ENCODE measurements at places on chromosomes 1 and 21.

DNA sequence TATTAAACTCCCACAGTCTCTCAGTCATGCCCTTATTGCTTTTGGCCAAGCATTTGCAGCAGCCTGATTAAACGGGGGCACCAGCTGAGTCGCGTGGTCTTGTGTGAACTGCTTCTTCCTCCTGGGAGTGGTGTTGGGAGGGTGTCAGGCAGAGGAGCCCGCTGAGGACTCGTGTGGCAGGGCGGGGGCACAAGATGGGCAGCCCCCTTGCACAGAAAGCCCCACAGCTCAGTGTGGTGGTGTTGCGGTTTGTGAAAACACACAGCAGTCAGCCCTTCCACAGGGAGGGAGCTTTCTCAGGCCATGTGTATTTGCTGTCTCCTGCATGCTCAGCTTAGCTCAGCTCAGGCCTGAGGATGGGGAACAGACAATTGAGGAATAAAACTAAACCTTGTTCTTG is 22.4 kb downstream of the PEX14 start:
- DNase-seq: no peak

GRCh38 chr1:100178091-100178490 is at the start of gene LRRC39:
Gene LRRC39 (minus strand): TSS chr1:100178256. CDS start chr1:100168516, 9,740 bp downstream.
- DNase-seq: no peak

- no peak for DNase-seq
These were observed 6.6 kb upstream of the MGST3 start for GRCh38 chr1:165624441-165624840.

- no peak for DNase-seq
These were observed 12.9 kb upstream of the CD55 start for GRCh38 chr1:207308451-207309190.

- DNase-seq: no peak
These were observed 191.8 kb upstream of the SAMSN1 start for GRCh38 chr21:14737922-14738321.

GRCh38 chr1:109762821-109763645 is 690 bp downstream of the EPS8L3 start:
- DNase-seq: no peak

- no peak for DNase-seq
These were observed 7.8 kb upstream of the LRRC47 start for GRCh38 chr1:3803905-3804626.

GRCh38 chr1:94746635-94747525 is 73.3 kb upstream of the SLC44A3 start:
- no peak for DNase-seq

DNA sequence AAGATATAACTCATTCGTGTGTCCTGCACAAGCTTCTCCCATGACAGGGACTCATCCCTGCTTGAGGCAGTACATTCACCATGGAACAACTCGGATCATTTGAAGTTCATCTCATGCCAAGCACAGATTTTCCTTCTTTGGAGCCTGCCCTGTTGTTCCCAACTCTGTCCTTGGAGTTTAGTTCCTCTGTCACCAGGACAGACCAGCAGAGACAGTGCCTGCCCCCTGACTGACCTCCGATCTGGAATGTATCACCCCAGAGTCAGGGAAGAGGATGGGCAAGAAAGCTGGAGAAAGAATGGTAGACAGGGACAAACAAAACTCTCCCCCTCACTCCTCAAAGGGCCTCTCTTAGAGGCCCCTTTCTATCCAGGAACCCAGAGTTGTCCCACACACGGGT is 5.0 kb downstream of the SHISAL2A start:
- no peak for DNase-seq

- no peak for DNase-seq
These were observed 49.8 kb downstream of the SMYD2 start for GRCh38 chr1:214330715-214331114.

GRCh38 chr1:214464445-214465287 is 86.7 kb downstream of the PTPN14 start:
- no peak for DNase-seq

GRCh38 chr1:26177182-26177684 is at the start of gene CNKSR1:
Gene CNKSR1 (plus strand): TSS chr1:26177491. CDS start chr1:26177548, 57 bp downstream.
- DNase-seq: no peak

DNA sequence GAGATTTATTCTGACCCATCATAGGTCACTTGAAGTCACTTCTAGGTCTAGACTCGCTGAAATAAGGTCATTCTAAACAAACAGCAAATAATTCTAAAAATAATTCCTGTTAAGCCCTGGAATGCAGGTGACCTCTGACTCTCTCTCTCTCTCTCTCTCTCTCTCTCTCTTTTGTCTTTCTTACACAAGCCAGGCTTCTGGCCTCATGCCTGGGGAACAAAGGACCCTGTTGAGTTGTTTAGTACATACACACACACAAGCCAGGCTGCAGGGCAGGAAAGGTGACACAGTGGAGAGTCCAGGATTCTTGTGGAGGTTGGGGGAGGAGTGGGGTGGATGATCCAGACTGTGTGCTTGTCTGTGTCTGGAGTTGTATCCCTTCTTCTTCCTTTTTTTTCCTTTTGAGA is 4.0 kb upstream of the MEX3A start:
- no peak for DNase-seq

- DNase-seq: no peak
These were observed 14.4 kb downstream of the URB2 start for GRCh38 chr1:229640455-229640854.

GRCh38 chr21:25639551-25640201 is 618 bp downstream of the JAM2 start:
- no peak for DNase-seq

DNA sequence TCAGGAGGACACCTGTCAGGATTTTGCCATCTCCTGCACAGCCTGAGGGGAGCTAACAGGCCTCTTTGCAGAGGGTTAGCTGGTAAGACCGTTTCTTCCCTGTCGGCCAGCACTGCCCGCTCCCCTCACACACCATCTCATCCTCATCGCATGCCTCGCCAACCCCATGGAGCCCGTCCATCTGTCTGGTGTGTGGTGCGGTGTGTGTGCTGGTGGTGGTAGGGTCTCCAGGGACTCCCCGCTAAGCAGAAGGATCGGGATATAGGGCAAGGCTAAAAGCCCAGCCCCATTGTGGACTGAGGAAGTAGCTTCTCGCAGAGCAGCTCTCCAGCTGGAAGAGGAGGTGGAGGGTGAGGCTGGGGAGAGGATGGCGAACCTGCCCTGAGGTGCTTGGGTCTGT is 6.8 kb upstream of the SFN start:
- no peak for DNase-seq

DNA sequence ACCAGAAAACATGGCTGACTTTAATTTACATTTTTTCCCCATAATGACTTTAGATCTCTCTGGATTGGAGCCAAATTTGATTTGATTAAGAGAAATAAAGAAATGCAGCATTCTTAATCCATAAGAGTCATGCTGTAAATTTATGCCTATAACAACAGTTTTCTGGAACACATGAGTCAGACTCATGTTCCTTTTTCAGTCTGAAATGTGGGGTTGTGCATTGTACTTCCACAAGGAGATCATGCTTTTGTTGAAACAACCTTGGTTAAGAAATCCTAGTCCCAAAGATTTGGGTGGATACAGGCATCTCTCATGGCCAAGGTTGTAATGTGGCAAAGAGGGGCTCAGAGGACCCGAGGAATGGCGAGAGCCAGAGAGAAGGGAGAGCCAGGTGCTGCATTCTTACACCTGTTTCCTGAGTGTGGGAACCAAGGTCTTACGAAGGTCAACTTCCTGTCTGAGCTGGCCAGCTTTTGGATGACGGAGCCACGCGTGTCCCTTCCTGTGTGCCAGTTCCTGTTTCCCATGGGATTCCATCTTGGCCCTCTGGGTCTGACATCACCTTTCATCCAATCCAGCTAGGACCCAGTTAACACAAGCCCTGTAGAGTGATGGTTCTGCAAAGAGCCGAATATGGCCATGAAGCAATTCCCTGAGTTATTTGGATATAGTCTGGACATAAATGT is 23.1 kb downstream of the CLDN14 start:
- DNase-seq: no peak

DNA sequence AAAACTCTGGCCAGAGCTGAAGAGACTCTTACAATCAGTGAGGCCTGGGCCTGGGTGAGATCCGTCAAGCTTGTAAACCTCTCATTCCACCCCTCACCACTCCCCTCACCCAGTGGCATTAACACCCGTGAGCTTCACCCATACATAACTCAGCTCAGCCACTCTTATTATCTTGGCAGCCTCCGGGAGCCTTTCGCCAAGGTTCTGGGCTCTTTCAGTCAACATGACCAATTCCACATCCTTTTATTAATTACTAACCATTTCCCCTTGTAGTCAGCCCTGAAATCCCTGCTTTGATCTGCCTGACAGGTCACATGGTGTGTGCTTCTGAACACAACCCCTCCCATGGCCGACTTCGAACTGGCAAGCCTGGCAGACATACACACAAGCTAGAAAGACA is 134.8 kb downstream of the SETD4 start:
- DNase-seq: no peak

- no peak for DNase-seq
These were observed 252.1 kb downstream of the TM2D1 start for GRCh38 chr1:61472876-61473275.

GRCh38 chr1:172460177-172460576 is 16.3 kb upstream of the PIGC start:
- DNase-seq: no peak

- no peak for DNase-seq
These were observed 250.3 kb upstream of the SGIP1 start for GRCh38 chr1:66283622-66284041.

DNA sequence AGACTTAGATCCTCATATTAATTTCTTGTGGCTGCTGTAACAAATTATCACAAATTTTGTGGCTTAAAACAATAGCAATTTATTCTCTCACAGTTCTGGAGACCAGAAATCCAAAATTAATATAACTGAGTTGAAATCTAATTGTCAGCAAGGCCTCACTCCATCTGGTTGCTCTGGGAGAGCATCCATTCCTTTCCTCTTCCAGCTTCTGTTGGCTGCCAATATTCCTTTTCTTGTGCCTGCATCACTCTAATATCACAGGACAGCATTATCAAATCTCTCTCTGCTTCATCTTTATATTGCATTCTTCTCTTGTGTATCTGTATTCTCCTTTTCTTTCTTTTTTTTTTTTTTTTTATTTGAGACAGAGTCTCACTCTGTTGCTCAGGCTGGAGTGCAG is 9.3 kb downstream of the SLC35A3 start:
- DNase-seq: no peak

DNA sequence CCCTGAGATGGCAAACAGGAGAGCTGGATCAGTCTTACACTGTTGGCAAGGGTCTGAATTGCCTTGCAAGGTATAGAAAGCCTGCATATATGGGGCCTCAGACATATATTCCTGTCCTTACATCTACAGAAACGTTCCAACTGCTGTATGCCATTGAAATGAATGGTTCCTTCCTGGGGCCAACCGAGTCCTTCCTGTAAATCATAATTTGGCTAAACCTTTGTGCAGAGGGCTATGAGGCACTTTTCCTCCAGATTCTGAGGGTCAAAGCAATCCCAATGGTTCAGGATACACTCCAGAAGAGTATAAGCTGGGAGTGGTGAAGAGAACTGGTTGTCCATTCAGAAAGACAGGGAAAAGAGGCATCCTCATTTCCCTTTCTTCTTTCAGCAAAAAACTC is 190.5 kb downstream of the PTPRC start:
- no peak for DNase-seq

DNA sequence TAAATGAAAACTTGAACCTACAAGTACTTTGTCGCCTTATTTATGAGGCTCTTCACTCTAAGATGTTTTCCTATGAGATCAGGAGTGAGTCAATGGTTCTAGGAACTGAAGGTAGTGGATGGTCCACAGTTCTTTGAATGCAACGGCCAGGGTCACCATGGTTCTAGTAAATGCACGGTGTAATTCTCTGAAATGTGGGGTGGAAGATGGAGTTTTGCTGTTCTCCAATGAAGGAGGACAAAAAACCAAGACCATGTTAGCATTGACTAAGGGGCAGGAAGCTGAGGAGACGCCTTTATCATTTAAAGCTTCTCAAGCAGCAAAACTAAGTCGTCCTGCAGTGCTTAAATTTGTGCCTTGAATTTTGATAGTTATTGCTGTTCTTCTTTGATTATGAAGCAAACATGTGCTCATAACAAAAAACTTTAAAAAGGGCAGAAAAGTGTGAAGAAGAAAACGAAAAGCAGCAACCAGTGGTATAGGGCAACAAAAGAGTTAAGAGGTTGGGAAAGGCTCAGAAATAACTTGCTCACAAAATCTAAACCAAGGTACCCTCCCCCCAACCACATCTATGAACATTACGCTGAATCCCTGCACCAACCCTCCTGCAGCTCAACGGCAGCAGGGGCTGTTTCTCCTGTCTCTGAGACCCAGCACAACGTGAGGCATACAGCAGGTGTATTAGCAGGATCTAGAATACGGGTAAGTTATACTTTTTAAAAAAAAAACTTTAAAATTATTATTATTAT is 85.0 kb downstream of the MRPL37 start:
- DNase-seq: no peak

- no peak for DNase-seq
These were observed 118.5 kb downstream of the MRPS6 start for GRCh38 chr21:34191876-34192275.

- DNase-seq: no peak
These were observed 51.9 kb upstream of the CYP2J2 start for GRCh38 chr1:59978511-59978910.

- no peak for DNase-seq
These were observed 113.7 kb downstream of the ZNF281 start for GRCh38 chr1:200296091-200296661.

Measured in T-helper 1 cell (primary cell).